Motor neuron (in vitro differentiated cells): ENCODE measurements at places on chromosomes 2 and 18. TPM values are rescaled to one million over a fixed set of nuclear protein-coding genes. Genes with fewer than 3 reads are reported as not detected.

GRCh38 chr2:567865-568638 lies 109.2 kb downstream of the TMEM18 start:
- ATAC-seq = peak; percentile 93

DNA sequence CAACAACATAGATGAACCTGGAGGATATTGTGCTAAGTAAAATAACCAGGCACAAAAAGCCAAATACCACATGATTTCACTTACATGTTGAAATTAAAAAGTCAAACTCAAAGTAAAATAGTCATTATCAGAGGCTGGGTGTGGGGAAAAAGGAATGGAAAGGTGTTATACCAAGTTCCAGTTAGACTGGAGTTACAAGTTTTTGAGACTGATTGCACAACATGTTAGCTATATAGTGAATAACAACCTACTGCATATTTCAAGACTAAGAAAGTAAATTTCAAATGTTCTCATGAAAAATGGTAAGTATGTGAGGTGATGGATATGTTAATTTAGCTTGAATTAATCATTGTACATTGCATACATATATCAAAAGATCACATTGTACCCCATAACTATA lies 116.8 kb upstream of the HNMT start:
- ATAC-seq = no peak

DNA sequence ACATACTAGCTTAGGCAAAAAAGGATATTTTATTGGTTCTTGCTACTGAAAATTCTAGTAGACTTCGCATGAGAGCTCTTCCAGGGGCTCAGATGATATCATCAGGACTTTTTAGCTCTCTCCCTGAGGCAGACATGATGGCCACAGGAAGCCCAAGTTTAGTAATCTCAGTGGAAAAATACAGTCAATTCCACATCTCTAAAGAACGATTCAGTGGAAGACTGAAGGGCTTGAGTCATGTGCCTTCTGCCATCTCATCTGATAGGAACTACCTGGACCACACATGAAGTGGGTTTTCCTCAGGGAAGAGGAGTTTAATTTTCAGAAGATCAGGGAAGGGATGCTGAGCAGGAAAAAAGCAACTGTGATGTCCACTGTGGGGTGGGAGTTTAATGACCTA lies 117.3 kb downstream of the TTC27 start:
- no peak for ATAC-seq

DNA sequence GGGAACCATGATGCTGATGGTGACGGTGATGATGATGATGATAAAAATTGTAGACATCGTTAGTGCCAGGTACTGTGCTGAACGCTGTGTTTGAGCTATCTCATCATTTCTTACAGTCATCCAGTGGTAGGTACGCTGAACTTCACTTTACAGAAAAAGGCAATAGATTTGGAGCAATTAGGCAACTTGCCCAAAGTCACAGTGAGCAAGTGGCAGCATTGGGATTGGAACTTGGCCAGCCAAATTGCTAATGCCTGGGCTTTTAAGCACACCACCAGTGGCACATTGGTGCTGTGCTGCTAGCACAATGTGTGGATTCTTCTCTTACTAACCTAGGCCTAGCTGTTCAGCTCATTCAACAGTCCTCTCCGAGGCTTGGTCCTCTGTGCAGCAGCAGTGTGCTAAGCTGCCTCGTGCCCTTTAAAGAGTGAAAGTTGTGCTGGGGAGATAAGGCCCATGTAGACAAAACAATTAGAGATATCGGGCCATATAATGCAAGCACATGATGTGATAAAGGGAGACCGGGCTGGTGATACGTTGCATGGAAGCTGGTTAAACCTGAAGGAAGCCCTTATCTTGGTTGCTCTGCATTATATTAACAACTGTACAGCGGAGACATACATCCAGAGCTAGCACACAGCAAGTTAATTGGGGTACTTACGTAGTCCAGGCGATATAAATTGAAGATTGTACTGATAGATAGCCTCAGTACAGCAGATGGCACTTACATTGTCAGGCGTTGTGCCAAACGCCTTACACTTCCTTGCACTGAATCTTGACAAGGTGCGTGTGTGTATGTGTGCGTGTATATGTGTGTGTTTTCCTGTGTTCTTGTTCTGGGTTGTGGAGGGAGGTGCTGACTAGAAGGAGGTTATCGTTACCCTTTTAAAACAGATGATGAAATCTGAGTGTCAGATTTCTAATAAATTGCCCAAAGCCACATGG lies 28.4 kb downstream of the HK2 start:
- no peak for ATAC-seq

- ATAC-seq = no peak
Observed at GRCh38 chr2:7972670-7973069, 709.2 kb upstream of the ID2 start.

DNA sequence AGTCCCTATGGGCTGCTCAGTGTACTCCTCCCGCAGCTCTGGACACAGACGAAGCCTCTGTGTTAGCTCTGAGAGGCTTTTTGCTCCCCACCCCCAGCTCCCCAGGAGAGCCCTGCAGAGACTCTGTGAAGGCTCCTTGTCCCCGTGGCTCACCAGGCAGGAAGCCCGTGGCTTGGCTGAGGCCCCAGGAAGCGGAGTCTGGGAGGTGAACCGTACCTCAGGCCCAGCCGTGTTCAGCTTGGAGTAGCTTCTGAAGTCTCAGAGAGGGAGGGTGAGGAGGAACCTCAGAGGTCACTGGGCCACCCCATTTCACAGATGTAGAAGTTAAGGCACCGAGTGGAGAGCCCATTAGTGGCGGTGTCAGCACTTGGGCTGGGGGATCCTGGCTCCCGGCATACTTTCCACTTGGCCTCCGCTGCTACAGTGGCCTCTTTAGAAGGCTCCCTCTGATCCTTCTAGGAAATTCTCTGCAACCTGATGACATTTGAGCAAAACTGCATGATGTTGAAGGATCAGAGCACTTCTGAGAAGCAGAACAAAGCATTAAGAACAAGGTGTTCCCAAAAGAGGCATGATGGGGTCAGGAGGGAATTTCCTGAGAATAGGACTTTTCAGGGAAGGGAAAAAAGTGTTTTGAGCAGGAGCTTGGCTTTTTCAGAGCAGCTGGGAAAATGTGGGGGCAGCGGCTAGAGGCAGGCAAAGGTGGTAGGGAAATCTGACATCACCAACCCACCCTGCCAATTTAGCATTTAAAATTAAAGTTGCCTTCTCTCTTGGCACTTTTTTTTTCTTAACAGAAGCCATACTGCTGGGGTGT lies 79.1 kb downstream of the MCFD2 start:
- no peak for ATAC-seq

DNA sequence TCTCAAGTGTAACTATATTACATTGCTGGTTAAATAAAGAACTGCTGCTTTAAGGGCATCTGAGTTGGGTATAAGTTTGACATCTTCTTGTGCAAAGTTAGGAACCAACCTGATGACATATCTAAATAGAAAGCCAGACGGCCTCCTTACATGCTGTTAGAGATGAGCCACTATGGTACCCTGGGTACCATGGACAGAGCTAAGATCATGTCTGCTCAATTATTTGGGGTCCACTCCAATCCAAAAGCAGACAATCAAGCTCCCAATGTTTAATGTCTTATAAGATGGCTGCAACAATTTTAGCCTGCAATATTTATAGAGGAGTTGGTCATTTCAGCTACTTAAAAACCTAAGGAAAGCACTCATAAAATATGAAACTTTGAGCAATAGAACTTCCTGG lies 86.2 kb downstream of the UPP2 start:
- no peak for ATAC-seq

- no peak for ATAC-seq
Observed at GRCh38 chr2:101173707-101174295, 22.6 kb upstream of the TBC1D8 start.

- ATAC-seq = no peak
Observed at GRCh38 chr2:230405824-230406223, 10.2 kb upstream of the SP100 start.

GRCh38 chr2:231371430-231372054 lies 24.0 kb upstream of the B3GNT7 start:
- ATAC-seq = peak; percentile 57

- ATAC-seq = no peak
Observed at GRCh38 chr2:19790291-19790690, 111.5 kb downstream of the TTC32 start.

DNA sequence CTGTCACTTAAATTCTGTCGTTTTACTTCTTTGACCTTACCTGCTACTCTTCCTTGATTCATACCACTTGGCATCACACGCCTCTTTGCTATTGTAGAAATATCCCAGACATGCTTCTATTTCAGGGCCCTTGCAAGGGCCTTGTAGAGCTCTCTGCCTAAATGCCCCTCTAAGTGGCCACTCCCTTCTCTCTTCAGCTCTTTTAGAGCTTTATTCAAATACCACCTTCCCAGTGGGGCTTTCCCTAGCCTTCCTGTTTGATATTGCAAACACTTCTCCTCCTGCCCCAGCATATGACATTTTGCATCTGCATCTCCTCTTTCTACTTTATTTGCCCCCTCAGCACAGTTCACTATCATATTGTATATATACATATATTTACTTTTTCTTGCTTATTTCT lies 54.0 kb downstream of the PELI1 start:
- no peak for ATAC-seq

DNA sequence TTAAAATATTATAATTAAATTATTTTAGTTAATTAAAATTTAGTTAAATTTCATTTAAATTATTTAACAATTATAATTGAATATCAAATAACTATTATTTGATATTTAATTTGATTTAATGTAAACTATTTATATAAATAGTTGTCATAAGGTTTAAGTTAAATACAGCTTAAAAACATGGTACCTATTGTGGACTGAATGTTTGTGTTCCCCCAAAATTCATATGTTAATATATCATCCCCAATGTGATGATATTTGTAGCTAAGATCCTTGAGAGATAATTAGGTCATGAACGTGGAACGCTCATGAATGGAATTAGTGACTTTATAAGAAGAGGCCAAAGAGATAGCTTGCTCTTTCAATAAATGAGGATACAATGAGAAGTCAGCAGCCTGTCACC lies 505.7 kb upstream of the LRATD1 start:
- ATAC-seq = no peak

- ATAC-seq = no peak
Observed at GRCh38 chr2:168920504-168921157, 19.5 kb downstream of the G6PC2 start.

DNA sequence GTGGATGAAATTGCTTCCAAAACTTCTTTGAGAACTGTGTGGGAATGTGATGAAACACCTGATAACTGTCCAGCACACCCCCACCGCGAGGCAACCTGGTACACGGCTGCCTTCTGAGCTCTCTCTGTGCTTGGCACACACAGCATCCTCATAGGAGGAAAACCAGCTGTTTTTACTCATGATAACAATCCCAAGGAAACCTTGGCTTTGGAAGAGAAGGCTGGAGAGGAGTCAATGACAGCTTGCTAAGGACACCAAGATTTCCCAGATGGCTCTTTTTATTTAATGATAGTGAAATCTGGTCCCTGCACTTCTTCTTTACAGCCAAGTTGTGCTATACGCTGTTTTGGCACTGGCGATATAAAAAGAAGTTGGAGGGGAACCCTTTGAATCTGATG lies 232.5 kb upstream of the FN1 start:
- no peak for ATAC-seq

- ATAC-seq = no peak
Observed at GRCh38 chr2:239836021-239836765, 188.9 kb downstream of the NDUFA10 start.

- peak; percentile 8 for ATAC-seq
Observed at GRCh38 chr18:36706134-36706881, 122.5 kb downstream of the TPGS2 start.

GRCh38 chr2:55111570-55112228 lies 61.4 kb upstream of the RTN4 start:
- ATAC-seq = peak; percentile 85

- peak; percentile 85 for ATAC-seq
Observed at GRCh38 chr2:64063924-64064331, 44.7 kb upstream of the VPS54 start.

DNA sequence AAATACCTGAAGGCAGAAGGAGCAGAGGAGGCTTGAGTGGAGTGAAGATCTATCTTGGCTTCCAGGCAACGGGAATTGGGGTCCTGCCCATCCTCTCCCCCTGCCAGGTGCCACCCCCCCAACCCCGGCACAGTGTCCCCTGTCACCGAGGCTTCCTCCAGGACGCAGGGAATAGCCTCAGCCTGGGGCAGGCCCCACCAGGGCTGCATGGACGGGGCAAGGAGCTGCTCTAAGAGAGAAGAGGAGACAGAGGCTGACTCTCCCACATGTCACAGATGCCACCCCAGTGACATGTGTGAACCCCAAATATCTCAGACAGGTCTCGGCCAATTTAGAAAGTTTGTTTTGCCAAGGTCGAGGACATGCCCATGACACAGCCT lies 42.1 kb downstream of the PXDN start:
- ATAC-seq = no peak

DNA sequence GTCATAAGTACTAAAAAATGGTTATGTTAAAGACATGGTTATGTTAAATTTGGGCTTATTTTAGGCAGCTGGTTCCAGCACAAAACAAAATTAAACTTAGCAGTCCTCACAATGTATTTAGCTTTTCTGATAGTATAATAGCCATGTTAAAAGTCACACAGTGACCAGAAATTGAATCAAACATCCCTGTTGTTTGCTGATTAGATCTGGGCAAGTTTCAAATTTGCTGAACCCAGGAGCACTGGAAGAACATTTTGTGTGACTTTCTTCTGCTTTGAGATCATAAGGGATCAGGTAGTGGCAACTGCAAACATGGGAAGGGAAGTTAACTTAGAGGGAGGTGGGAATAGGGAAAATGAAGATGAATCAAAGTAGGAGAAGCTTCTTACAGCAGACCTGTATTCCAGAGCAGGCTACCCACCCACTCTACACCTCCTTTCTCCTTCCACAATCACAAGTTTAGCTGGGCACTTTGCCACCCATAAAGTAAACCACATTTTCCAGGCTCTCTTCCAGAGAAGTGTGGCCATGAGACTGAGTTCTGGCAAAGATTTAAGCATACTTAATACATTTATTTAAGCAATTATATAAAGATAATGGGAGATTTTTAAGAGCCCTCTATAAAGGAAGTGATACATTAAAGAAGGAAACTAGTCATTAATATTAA lies 616.1 kb upstream of the LRATD1 start:
- ATAC-seq = no peak

- no peak for ATAC-seq
Observed at GRCh38 chr2:200415455-200415854, 94.4 kb downstream of the KCTD18 start.

GRCh38 chr2:237691029-237691907 lies 63.9 kb downstream of the LRRFIP1 start:
- peak; percentile 83 for ATAC-seq

Gene C1QL2
- 0.50 TPM in 1 of 2 replicates, not detected in the other for total RNA-seq

Gene CPSF3
- 62.4 and 64.5 TPM in 2 replicates for total RNA-seq

Gene LHCGR
- 1.5 and 2.8 TPM in 2 replicates for total RNA-seq

Gene TTR
- 0.94 and 4.2 TPM in 2 replicates for total RNA-seq

Gene AMMECR1L
- 14.8 and 17.3 TPM in 2 replicates for total RNA-seq

Gene MRPL44
- total RNA-seq = 42.0 and 49.0 TPM in 2 replicates

Gene ABCG8
- total RNA-seq = 0.58 and 1.7 TPM in 2 replicates

Gene SGPP2
- total RNA-seq = 1.7 and 3.1 TPM in 2 replicates

Gene ABHD1
- total RNA-seq = 1.6 and 2.4 TPM in 2 replicates

Gene SMAD7
- 2.4 and 3.2 TPM in 2 replicates for total RNA-seq

Gene CENPA
- 1.1 and 1.6 TPM in 2 replicates for total RNA-seq

Gene ACKR3
- 17.3 and 17.9 TPM in 2 replicates for total RNA-seq

Gene LYPD6B
- total RNA-seq = not detected in 2 replicates

Gene TFCP2L1
- total RNA-seq = 0.21 and 0.30 TPM in 2 replicates
